Stimulated activated CD8-positive, alpha-beta memory T cell treated with anti-CD3 and anti-CD28 coated beads, Interleukin-4, amount 100 ng/mL, for 1 hour (primary cell): ENCODE measurements at places on chromosomes 5 and 9.

DNA sequence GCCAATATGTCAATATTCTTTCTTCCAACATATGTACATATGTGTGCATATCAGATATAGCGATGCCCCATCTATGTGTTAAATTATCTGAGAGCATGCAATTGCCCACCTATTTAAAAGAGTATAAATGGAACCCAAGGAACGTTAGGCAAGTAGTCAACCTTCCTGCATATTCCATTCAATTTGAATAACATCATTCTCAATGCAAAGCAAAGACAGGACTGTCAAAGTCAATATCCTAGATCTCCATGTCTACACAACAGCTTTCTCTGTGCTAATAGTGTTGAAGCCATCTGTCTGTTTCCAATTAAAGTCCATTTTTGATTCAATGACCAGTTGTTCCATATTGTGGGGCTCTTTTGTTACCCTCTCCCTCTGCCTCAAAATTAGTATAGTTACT, 85.3 kb upstream of the COX7C start:
- no peak for DNase-seq

DNA sequence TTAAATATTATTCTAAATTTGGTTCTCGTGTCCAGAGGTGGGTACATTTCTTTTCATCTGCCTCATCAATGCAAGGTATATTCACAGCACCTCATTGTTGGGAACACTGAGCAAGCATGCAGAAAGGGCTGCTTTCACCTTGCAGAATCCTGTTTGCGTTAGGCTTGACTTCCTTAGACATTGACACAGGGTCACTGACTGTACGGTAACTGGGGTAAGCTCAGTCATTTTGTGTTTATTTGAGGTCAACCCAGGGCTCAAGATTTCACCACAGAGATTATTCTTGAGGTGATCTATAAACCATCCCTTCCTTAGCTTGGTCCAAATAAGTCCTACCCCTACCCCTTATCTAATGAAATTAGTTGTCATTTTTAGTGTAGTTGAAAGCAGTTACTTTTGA, 1.7 kb upstream of the PTPDC1 start:
- no peak for DNase-seq

GRCh38 chr5:82351754-82352145, 73.6 kb upstream of the RPS23 start:
- DNase-seq, result no peak

- DNase-seq, result no peak
Measured at GRCh38 chr5:11385251-11385900, 518.9 kb downstream of the CTNND2 start.

- no peak for DNase-seq
Measured at GRCh38 chr9:93812410-93812668, 142.8 kb downstream of the BARX1 start.

DNA sequence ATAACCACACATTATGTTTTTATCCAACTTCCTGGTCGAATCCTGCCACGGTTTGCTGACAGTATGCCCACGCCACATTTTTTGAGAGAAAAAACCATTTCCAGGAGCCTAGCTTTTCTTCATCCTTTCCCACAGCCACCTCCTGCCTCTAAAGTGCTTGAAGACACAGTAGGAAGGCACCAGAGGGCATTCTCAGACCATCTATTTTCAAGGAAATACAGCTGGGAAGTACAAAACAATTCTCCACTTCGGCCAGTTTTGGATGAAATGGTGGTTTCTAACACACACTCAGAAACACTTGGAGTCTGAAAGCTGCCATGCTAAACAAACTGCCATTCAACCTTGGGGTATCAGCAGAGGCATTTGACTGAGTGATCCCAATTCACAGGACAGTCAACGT, 86.3 kb upstream of the RPS23 start:
- DNase-seq, result no peak

DNA sequence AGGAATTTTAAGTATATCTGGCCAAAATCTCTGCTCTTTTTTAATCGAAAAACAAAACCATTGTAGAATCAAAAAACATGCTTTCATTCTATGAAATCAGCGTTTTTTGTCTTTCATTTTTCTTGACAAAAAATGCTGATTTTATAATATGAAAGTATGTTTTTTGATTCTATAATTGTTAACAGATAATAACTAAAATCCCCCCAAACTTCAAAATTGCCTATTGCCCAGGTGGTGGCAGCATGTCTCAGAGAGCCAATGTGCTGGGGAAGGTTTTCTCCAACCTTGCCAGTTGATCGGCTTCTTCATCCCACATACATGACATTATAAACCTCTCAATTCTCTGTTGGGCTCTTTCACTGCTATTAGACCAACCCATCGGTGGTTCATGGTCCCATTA, 5.1 kb upstream of the SMIM15 start:
- no peak for DNase-seq

DNA sequence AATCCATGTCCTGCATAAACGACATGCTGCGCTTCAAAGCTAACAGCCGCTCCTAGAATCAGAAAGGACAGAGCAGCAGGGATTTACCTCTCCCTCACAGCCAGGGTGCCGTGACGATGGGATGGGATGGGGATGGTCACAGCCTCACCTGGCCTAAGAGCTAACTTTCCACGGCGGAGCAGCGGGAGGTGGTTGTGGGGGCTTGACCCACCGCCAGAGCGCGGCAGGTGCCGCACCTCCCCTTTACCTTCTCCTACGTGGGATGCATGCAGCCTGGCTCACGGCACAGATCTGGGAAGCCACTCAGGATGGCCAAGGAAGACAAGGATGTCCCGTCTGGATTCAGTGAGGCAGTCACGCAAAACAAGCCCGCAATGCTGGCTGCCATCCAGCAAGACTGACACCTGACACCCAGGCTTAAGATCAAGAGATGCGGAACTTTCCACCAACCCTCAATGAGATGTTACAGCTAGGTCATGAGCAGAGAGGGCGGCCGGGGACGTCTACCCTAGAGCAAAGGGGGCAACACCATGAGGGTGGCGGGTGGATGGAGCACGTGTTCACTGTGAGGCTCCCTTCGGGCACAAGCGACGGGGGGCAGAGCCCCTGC, 5.8 kb downstream of the BRD9 start:
- DNase-seq, result no peak

DNA sequence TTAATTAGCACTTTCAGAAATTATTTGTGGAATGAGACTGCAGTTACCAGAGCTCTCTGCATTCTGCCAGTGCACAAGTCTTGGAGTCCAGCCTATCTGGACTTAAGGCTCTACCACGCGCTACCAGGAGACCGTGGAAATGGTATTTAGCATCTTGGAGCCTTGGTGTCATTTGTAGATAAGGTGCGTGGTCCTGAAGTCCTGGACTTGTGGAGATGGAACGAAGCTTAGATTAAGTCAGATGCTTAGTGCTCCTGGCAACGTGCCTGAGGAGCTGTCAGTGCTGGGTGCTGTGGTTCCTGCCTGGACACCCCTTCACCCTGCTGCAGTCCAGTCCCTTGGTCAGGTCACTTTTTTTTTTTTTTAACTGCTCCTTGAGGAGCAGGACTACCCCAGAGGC, 59.7 kb downstream of the RCL1 start:
- no peak for DNase-seq

DNA sequence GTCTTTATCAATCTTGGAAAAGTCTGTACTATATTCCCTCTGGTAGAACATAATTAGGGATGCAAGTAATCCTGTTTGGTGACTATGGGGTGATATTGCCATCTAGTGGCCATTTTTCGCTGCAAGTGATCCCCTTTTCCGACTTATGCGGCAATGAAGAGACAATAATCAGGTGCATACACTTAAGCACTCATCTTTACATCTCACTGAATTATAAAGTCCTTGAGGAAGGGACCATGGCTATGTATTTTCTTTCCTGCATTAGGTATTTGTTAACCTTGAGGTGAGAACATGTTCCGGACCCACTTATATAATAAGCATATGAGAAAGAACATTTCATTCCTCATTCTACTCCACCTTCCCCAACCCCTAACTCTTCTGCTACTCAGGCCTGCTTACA, 19.6 kb upstream of the LIX1 start:
- DNase-seq, result no peak

GRCh38 chr5:132825834-132826391, 4.5 kb downstream of the SHROOM1 start:
- no peak for DNase-seq

GRCh38 chr9:36148311-36149051, 11.9 kb downstream of the GLIPR2 start:
- DNase-seq, result peak; percentile 69

- DNase-seq, result no peak
Measured at GRCh38 chr5:65828022-65828896, 98.1 kb upstream of the ERBIN start.

DNA sequence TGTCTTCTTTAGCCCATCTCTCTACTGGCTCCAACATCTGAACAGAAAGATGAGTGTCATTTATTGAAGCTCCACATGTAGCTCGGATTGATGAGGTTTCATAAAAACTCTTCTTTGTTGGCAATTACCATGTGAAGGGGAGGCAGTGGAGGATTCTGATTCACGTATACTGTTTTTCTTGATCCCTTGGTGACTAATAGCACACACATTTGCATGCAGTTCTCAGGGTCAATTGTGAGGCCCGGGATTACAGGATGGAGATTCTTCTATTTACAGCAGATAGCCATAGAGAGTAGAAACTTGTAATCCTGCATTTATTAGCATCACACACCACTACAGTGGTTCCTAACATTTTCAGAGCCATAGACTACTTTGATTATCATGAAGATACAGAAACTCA, 133.2 kb upstream of the MARCHF11 start:
- DNase-seq, result no peak

DNA sequence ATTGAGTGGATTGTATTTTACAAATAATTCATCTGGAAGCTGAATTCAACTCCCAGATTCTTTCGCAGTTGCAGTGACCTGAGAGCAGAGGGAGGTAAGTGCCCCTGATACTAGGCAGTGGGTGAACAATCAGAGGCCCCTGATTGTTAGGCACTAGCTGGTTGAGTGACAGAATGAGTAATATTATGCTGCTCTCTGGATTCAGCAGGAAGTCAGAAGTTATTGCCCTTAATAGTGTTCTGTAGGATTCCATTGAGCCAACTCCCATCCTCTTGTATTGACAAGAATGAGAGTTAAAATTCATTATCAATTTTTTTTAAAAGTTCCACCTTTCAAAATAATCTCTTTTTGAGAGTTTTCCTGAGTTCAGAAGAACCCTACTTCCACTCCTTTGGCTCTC, 301.2 kb downstream of the DTWD2 start:
- no peak for DNase-seq

GRCh38 chr5:89706731-89707130, 702.8 kb downstream of the CETN3 start:
- DNase-seq, result no peak

GRCh38 chr9:73151653-73152542, at the start of gene ANXA1:
Gene ANXA1, plus strand, starts transcription at chr9:73151865. Its CDS starts 6,671 bp downstream, at chr9:73158536.
- no peak for DNase-seq

DNA sequence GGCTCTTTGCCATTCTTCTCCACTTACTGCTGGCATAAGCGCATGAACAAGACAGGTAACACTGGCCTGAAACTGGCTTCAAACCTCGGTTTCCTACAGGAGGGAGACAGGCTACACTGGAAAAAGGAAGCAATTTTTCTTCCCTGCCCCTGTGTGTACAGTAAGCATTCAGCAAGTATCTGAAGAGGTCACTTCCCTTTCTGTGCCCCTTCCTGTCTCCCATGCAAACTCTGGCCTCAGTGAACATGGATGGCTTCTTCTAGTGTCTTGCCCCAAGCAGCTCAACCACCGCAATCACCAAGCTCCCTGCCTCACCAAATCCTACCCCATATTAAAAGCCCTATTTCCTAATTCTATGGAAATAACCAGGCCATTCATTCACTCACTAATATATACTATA, 42.4 kb downstream of the SERINC5 start:
- no peak for DNase-seq

- no peak for DNase-seq
Measured at GRCh38 chr9:13165956-13166355, 113.5 kb downstream of the MPDZ start.

DNA sequence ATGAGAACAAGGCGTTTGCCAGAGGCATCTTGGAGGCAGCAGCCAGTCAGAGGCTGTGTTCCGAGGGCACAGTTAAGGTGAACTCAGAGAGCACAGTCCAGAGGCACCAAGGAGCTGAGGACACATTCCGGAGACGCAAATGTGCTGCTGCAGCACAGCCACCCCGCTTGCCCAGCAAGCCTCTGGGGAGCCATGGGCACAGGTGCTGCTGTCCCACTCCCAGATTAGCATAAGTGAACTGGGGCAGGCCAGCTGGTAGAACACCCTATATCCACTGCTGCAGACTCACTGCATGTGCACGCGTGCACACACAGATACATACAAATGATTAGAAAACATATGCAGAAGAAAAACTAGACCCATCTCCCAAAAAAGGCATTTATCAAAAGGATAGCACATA, 164.5 kb downstream of the EBF1 start:
- no peak for DNase-seq

GRCh38 chr9:107394264-107394663, 95.3 kb downstream of the KLF4 start:
- no peak for DNase-seq

- DNase-seq, result no peak
Measured at GRCh38 chr5:172508471-172509404, 54.4 kb upstream of the SH3PXD2B start.

DNA sequence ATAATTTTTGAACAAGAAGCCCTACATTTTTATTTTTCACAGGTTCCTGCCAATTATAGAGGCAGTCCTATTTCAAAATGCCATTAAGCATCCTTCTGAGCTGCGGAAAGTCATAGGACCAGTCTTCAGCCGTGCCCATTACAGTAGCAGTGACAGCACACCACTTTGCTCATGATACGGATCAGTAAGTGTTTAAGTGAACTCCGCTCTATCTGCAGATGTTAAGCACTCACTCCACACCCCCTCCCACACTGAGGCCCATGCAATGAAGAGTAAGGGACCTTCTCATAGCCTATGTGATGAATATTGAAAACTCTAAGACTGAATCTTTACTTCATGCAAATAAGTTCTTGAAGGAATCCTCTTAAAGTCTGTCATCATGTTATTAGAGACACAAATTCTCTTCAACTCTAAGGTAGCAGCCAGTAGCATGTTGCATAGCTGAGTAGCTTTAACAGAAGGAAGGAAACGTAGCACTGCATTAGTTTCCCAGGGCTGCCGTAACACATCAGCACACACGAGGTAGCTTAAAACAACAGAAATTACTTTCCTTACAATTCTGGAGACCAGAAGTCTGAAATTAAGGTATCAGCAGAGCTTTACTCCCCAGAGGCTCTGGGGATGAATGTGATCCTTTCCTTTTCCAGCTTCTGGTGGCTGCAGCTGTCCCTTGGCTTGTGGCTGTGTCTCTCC, 20.3 kb upstream of the TAF11L2 start:
- DNase-seq, result no peak

GRCh38 chr5:181087309-181087708, 43.7 kb downstream of the OR2V1 start:
- DNase-seq, result no peak

GRCh38 chr5:89816038-89816437, 593.5 kb downstream of the CETN3 start:
- no peak for DNase-seq

DNA sequence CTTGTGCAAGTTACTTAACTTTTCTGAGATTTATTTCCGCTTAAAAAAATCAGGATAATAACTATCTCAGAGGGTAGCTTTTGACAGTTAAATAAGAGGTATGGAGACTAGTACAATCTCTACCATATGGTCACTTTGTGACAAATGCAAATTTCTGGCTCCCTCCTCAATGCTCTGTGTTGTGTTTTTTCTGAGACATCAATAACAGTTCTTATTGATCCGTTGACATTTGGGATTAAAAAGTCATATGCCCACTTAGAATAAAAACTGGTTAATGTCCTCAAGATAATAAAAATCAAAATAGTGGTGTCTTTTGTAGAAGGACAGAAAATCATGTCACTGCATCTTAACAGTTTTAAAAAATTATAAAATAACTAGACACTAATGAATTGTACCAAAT, 24.7 kb upstream of the LNPEP start:
- DNase-seq, result no peak

- DNase-seq, result no peak
Measured at GRCh38 chr5:177378884-177379883, 5.0 kb upstream of the SLC34A1 start.
